Esophagus squamous epithelium (tissue), 5 donors: ENCODE measurements at places on chromosomes 2 and 18. TPM values are rescaled to one million over a fixed set of nuclear protein-coding genes. Genes with fewer than 3 reads are reported as not detected.

The UGT1A10 gene
- 45.0 TPM for total RNA-seq

The DOCK10 gene
- 12.6 TPM for total RNA-seq

The ZNF804A gene
- total RNA-seq, result 0.19 TPM

The RHBDD1 gene
- 11.6 TPM for total RNA-seq

The DHX57 gene
- 11.9 TPM for total RNA-seq

The PRR30 gene
- not detected for total RNA-seq

The CCL20 gene
- 3.6 TPM for total RNA-seq

The STPG4 gene
- total RNA-seq, result not detected

The ADD2 gene
- 1.8 TPM for total RNA-seq
